ENCODE measurements at places on chromosomes 2 and 18.

- no peaks in the 10 kb centered on the region for H3K27me3 ChIP-seq
- H3K4me3 ChIP-seq = no peak overlapping the region
- no peaks in the 10 kb centered on the region for H3K36me3 ChIP-seq
- H3K27ac ChIP-seq = no peak overlapping the region
- H3K4me1 ChIP-seq = no peaks in the 10 kb centered on the region
These were observed 131.9 kb downstream of the MEIS1 start for GRCh38 chr2:66566726-66567399.

DNA sequence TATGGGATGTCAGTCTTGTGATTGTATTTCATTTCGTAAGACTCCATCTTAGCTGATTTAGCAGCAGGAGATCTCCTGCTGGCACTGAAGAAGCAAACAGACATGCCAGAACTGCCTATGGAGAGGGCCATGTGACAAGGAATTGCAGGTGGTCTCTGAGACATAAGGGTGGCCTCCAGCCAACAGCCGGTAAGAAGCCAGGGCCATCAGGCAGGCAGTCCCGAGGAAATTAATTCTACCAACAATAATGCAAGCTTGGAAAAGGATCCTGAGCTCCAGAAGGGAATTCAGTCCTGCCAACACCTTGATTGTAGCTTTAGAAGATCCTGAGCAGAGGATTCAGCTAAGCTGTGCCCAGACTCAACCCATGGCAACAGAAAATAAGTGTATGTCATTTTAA, 87.1 kb upstream of the DNAJC10 start:
- H3K4me3 ChIP-seq = no peak overlapping the region
- H3K27ac ChIP-seq = no peak overlapping the region
- H3K4me1 ChIP-seq = no peaks in the 10 kb centered on the region
- no peak for DNase-seq
- H3K27me3 ChIP-seq = no peaks in the 10 kb centered on the region

DNA sequence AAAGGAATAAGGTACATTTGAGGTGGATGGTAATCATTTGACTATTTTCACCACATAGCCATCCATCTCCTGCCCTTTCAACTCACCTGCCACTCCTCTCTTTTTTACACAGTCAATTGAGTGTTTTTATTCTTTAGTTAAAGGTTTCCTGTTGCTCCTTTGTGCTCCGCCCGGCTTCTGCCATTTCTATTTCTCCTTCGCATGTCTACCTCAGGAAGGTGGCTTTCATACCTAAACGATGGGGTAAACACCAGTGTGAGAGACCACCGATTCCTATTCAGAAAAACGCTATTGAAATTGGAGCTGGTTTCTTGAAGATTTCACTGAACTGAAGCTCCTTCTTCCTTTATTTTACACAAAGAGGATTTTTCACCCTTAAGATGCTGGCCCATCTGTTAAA, 1628.0 kb upstream of the PIK3C3 start:
- H3K27ac ChIP-seq = no peak overlapping the region
- no peak overlapping the region for H3K4me3 ChIP-seq
- no peak for DNase-seq
- no peaks in the 10 kb centered on the region for H3K36me3 ChIP-seq
- no peaks in the 10 kb centered on the region for H3K27me3 ChIP-seq
- H3K4me1 ChIP-seq = no peaks in the 10 kb centered on the region

- no peak overlapping the region for H3K27ac ChIP-seq
- no peak overlapping the region for H3K4me3 ChIP-seq
- no peaks in the 10 kb centered on the region for H3K27me3 ChIP-seq
These were observed 81.3 kb upstream of the ITGA6 start for GRCh38 chr2:172345956-172346555.

GRCh38 chr2:197452754-197453122, 614 bp upstream of the COQ10B start:
- H3K4me1 ChIP-seq = peaks cover 11% of the 10 kb centered on the region
- H3K27ac ChIP-seq = peak overlapping the region; percentile 100
- peak overlapping the region; percentile 91 for H3K4me3 ChIP-seq
- no peak for DNase-seq
- no peaks in the 10 kb centered on the region for H3K36me3 ChIP-seq
- H3K27me3 ChIP-seq = no peaks in the 10 kb centered on the region

DNA sequence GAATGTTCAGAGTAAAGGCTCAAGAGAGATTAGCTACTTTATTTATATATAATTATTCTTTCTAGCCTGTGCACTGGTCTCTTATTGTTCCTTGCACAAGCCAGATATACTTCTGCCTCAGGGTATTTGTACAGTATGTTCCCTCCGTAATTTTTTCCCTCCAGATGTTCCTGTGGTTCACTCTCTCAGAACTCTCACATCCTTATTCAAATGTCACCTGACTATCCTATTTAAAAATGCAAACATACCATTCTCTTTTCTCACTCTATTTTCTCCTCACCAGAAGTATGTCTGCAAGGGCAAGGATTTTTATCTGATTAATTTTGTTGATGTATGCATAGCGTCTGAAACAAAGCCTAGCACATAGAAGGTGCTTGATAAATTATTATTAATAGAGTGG, 64.0 kb upstream of the CERS6 start:
- H3K4me1 ChIP-seq = no peaks in the 10 kb centered on the region
- no peak for DNase-seq
- H3K27me3 ChIP-seq = no peaks in the 10 kb centered on the region
- no peak overlapping the region for H3K27ac ChIP-seq

GRCh38 chr2:219500135-219500534, 1.4 kb downstream of the GMPPA start:
- no peak for DNase-seq
- H3K27me3 ChIP-seq = peaks cover 35% of the 10 kb centered on the region
- peaks cover under 1% of the 10 kb centered on the region for H3K36me3 ChIP-seq
- H3K4me3 ChIP-seq = no peak overlapping the region
- H3K27ac ChIP-seq = no peak overlapping the region

DNA sequence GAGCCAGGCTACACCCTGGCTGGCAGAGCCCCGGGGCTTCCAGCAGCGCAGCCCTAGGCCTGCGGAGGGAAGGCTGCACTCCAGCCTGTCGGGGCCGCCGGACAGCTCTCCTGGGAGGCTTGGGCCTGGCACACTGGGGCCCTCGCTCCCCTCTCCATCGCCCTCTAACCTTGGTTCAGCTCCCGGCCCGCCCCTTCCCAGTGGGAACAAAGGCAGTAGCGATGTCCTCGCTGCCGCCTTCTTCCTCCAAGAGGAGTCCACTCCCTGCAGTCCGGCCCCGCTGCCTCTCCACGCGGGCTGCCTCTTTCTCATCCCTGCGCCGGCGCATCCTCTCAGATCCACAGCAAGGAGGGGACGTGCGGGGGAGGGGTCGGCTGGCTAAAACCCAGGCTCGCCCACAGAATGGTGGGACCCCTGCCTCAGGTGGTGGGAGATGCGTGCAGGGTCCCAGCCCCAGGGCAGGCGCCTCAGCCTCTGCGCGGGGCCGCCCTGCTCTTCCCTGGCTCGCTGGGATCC, 138.1 kb downstream of the TWIST2 start:
- H3K27ac ChIP-seq = no peak overlapping the region
- no peak for DNase-seq
- H3K4me3 ChIP-seq = no peak overlapping the region
- H3K36me3 ChIP-seq = no peaks in the 10 kb centered on the region

- no peaks in the 10 kb centered on the region for H3K4me1 ChIP-seq
- H3K27me3 ChIP-seq = peaks cover 4% of the 10 kb centered on the region
- H3K4me3 ChIP-seq = no peak overlapping the region
- no peak overlapping the region for H3K27ac ChIP-seq
- no peaks in the 10 kb centered on the region for H3K36me3 ChIP-seq
These were observed 83.2 kb upstream of the CYP1B1 start for GRCh38 chr2:38159191-38159590.

DNA sequence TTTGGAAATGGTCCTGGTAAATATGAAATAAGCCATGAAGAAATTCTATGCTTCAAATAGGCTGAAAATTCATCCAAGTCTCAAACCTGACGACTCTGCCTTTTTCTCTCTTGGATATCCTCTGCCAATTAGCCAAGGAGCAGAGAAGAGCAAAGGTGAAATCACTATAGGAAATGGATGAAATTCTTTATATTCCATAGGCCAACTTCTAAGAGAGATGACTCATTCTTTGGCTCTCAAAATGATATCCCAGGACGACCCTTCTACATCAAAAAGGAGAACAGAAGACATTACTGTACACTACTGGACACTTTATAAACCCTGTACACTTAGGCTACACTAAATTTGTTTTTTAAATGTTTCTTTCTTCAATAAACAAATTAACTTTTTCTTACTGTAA, 22.7 kb downstream of the PDE1A start:
- no peak overlapping the region for H3K27ac ChIP-seq
- H3K36me3 ChIP-seq = no peaks in the 10 kb centered on the region
- no peaks in the 10 kb centered on the region for H3K27me3 ChIP-seq

DNA sequence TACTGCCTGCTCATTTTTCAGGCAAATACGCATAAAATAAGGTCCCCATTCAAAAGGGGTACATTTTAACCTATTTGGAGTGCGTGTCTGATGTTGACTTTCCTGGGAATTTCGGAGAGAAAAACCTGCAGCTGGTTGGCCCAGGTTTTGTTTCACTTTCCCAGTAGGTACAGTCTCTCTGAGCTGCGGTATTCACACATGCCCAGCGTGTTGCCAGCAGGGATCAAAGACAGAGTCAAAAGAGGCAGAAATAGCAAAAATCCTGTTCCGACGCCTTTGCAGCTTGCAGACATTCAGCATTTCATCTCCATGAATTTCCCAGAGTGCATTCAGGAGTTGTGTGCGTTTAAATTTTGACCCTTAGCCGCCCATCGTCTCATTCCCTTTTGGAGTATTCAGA, 855.4 kb upstream of the CELF4 start:
- no peaks in the 10 kb centered on the region for H3K36me3 ChIP-seq
- H3K27me3 ChIP-seq = no peaks in the 10 kb centered on the region

- no peaks in the 10 kb centered on the region for H3K36me3 ChIP-seq
- no peaks in the 10 kb centered on the region for H3K4me1 ChIP-seq
- H3K4me3 ChIP-seq = no peak overlapping the region
- no peak overlapping the region for H3K27ac ChIP-seq
- H3K27me3 ChIP-seq = no peaks in the 10 kb centered on the region
These were observed 88.5 kb downstream of the DYNAP start for GRCh38 chr18:54679318-54680149.

- no peaks in the 10 kb centered on the region for H3K36me3 ChIP-seq
- no peak overlapping the region for H3K4me3 ChIP-seq
- no peak overlapping the region for H3K27ac ChIP-seq
- no peak for DNase-seq
These were observed 55.6 kb downstream of the PKP4 start for GRCh38 chr2:158512323-158512722.

- no peak overlapping the region for H3K4me3 ChIP-seq
- H3K36me3 ChIP-seq = no peaks in the 10 kb centered on the region
- no peak for DNase-seq
- H3K4me1 ChIP-seq = no peaks in the 10 kb centered on the region
- H3K27me3 ChIP-seq = no peaks in the 10 kb centered on the region
- no peak overlapping the region for H3K27ac ChIP-seq
These were observed 152.1 kb downstream of the SLC8A1 start for GRCh38 chr2:40299781-40300180.

DNA sequence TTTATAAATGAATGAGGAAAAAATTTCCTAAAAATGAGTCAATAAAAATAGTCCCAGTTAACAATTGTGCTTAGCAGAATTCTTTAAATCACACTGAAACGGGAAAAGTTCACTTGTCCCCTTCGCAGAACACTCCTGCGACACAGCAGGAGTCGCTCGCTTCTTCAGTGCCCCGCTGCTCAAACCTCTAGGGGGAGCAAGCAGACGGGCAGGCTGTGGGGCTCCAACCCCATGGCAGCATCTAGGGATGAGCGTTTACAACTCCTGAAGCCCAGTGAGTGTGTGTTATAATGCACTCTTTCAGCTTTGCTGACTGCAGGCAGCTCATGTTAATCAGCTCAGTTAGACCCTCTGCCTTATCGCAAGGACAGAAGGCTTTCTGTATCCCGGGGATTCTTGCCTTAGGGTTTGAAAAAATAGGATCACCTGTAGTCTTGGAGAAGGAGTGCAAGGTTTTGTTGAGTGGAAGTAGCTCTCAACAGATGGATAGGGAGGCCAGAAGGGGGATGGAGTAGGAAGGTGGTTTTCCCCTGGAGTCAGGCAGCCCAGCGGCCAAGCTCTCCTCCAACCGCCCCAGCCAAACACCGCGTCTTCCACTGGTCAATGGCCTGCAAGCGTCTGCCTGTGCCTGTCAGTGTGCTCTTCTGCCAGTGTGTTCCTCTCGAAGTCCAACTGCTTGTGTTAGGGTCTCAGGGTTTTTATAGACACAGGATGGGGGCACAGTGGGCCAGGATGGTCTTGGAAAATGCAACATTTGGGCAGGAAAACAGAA, 1977.7 kb upstream of the LRRTM1 start:
- H3K27ac ChIP-seq = no peak overlapping the region
- no peaks in the 10 kb centered on the region for H3K27me3 ChIP-seq
- H3K4me1 ChIP-seq = no peaks in the 10 kb centered on the region
- H3K4me3 ChIP-seq = no peak overlapping the region

All from thymus (tissue), 14 donors.